ENCODE measurements at places on chromosomes 2 and 18.

- DNase-seq, result peak; percentile 16
Measured at GRCh38 chr18:24231773-24232735, 93.2 kb downstream of the CABYR start.

GRCh38 chr18:27666016-27666415, 480.9 kb upstream of the CHST9 start:
- DNase-seq, result no peak

- no peak for DNase-seq
Measured at GRCh38 chr2:105426626-105427292, 27.9 kb upstream of the FHL2 start.

- DNase-seq, result no peak
Measured at GRCh38 chr2:117858336-117858735, 43.8 kb downstream of the DDX18 start.

- DNase-seq, result no peak
Measured at GRCh38 chr2:72023678-72024390, 123.8 kb downstream of the CYP26B1 start.

DNA sequence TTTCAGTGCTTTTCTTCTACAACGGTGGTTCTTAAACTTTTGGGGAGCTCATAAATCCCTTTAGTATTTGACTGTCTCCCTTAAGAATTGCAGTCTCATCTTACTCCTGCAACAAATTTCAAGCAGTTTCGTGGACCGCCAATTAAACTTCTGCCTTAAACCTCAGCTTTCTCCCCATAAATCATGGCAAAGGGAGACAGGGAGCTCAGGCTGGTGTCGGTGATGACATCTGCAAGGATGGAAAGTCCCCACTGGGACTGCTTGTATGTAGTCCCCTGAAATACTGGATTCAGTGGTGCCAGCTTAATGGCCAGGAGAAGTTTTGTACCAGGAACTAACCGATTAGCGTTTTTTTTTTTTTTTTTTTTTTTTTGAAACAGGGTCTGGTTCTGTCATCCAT, 148.7 kb upstream of the ITGA6 start:
- no peak for DNase-seq

DNA sequence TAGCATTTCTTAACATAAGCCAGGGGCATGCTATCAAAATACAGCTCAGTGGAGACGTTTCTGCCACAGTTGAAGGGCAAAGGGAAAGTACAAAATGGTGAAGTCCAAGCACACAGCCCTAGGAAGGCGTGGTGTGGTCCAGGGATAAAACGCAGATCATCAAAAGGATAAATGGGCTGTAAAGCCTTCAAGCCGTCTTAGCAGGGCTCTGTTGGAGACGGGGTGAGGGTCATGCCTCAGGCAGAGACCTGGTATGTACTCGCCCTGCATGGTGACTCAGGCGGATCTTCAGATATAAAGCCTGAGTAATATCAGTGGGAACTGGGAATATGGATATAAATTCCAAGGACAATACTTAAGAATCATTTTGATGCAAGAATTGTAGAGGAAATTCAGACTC, 61.2 kb downstream of the NGEF start:
- DNase-seq, result peak; percentile 79

DNA sequence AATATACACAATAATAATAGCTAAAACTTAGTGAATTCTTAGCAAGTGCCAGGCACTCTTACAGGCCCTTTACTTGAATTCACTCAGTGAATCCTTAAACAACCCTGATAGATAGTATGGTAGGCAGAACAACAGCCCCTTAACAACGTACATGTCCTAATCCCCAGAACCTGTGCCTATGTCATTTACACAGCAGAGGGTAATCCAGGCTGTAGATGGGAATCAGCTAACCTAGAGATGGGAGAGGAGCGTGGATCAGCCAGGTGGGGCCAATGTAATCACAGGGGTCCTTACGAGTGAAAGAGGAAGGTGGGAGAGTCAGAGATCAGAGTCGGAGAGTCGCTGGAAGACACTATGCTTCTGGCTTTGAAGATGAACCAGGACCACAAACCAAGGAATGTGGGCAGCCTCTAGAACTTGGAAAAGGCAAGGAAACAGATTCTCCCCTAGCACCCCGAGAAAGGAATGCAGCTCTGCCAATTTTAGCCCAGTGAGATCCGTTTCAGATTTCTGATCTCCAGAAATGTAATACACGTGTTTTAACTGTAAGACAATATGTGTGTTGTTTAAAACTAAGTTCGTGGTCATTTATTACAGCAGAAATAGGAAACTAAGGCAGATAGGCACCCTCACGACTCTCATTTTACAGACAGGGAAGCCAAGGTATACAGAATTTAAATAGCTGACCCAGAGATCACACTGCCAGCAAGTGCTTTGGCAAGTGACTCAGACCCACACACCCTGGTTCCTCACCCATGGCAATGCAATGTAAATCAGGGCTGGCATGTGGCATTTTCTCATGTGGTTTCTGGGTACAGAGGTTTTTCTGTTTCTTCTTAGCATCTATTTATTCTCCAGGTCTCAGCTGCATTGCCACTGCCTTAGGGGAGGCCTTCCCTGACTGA, 68.9 kb downstream of the DOCK10 start:
- DNase-seq, result no peak

DNA sequence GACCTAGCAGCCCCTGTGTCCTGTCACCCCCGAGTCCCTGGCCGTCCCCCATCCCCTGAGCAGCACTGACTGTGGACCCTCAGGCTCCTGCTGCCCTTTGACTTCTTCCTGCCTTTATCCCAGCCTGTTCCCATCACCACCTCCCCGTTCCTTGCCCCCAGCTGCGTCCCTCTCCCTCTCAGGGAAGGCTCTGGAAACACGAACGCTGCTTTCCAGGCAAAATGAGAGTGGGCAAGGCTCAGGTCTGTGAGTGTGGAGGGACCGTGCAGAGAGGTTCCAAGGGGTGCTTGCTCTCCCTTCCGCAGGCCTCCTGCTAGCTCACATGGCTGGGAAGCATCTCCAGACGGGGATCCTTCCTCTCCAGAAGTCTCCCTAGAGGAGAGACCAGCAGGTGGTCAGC, 501.8 kb upstream of the SALL3 start:
- DNase-seq, result no peak

DNA sequence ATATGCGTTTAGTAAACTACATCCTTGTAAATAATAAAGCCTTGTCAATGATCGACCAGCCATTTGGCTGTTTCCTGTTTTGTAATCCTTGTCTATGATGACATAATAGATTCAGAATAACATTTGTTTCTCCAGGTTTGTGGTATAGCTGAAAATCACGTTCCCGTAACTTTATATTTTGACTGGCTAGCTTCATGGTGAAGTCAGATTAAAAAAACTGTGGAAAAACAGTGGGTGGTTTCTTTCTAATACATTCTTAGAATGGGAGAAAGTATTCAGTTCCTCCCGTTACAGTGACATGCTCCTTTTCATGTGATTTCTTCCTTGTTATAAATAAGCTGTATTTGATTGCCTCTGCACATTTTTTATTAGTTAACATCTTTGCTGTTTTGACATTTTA, 366.9 kb downstream of the NYAP2 start:
- no peak for DNase-seq

DNA sequence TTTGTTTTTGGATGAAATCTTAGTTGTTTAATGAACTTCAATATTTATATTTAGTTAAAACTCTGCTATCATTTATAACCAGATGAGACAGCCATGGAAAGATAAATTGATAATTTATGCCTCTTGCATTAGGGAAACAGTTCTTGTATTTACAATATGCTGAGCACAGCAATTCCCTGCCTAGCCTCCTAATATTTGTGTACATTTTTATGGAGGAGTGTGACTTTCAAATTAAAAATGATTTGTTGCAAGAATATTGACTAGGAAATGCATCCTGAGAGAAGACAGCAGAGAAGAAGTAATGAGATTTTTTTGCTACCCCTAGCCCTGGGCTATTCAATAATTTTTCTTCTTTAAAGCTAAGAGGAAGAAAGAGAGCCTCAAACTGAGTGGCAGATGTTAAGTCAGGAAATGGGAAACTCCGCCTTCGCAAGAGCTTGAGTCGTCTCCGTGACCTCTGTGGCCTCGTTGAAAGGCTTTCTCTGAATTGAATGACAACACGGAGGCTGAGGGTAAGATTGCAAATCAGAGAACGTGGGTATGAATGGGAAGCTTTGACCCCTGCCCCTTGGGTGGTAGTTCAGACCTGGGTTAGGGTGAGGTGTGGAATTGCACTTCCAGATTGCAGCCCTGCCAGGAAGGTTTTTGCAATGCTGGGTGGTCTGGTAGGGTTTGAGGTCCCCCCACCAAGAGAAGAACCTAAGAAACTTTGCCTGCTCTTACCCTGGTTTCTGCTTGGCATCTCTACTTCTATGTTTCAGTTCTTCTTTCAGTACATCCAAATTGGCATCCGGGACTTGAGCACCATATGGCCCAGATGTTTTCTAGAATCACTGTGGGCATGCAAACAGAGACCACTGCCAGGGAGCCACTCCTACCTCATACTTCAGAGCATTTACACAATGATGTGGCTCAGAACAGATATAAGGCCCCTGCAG, 210.3 kb upstream of the RBMS1 start:
- DNase-seq, result no peak

DNA sequence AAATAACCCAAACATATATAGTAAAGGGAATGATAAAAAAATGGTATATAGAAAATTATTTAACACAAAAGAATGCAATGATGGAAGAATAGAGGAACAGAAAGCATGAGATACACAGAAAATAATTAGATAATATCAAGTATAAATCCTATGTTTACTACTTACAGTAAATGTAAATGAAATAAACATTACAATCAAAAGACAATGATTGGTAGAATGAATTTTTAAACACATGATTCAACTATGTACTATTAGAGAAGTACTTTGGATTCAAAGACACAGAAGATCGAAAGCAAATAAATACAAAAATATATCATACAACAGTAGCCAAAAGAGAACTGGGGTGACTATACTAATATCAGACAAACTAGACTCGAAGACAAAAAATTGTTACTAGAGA, 97.6 kb upstream of the PARD3B start:
- no peak for DNase-seq

GRCh38 chr2:210630873-210631560, 74.6 kb downstream of the CPS1 start:
- DNase-seq, result no peak

DNA sequence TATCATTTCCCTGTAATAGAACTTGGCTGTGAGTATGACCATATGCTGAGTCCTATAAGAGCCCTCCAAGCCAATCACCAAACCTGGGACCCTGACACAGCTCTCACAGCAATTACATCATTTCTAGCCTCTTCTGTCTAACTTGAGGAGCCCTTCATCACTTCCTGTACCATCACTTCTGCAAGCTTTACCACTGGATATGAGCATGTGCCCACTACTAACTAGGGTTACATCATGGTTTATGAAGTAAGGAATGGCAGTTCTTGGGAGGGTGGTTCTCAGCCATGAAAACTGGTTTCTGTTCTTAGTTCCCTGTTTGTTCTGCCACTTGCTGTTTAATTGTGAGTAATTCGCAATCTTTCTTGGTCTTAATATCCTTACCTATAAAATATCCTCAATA, 31.0 kb upstream of the EPB41L3 start:
- no peak for DNase-seq

GRCh38 chr2:74414881-74415761, 6.3 kb downstream of the C2orf81 start:
- DNase-seq, result no peak

GRCh38 chr2:197405582-197405981, 29.2 kb downstream of the SF3B1 start:
- DNase-seq, result no peak

DNA sequence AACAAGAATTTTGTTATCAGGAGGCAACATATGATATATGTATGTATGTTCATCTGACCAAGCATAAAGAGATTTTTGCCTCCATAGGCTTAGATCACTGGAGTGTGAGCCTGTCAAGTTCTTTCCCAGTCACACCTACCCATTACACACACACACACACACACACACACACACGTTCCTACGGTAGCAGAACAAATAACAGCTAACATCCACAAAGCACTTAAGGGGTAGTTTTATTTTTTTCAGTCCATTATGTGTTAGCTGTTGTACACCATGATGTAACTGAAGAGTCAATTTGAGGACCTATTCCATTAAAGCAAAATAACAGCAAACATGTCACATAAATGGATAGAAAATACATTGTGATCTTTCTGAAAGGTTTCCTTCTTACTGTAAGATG, 39.5 kb downstream of the UGP2 start:
- DNase-seq, result no peak

GRCh38 chr2:10635430-10635829, 54.3 kb downstream of the NOL10 start:
- no peak for DNase-seq

DNA sequence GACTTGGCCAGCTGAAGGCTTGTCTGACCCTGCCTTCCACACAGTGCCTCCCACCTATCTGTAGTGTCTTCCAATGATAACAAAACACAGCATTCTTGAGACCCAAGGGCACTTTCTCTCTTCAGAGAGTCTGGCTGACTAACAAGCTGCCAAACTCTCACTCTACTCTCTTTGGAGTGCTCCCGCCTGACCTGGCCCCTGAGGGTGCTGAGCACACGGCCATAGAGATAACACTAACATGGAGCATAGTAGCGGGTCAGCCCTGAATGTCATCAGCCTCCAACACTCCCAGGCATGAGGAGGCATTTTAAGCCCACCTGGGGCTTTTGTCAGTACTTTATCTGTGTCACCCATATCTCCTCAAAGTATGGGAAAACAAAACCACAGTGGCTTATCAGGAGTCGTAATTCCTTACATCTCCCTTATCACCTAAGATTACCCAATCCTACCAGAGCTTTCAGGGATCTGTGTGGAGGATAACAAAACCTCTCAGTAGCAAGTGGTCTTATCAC, 160.3 kb upstream of the TCF4 start:
- DNase-seq, result no peak

DNA sequence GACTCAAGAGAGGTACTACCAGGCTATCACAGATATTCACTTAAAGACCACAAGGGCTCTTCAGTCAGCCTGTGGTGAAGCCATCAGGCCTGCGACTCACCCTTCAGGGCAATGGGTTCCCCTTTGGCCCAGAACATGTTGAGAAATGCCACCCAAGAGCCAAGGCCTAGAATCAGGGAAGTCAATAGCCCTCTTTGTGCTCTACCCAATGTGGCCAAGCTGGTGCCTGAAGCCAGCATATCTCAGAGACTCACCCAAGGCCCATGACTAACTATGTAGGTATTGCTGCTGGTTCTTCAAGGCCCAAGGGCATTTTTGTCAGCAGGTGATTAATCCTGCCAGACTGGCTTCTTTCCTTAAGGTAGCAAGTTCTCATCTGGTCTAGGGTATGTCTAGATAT, 338.9 kb upstream of the SETBP1 start:
- peak; percentile 1 for DNase-seq

GRCh38 chr2:9897331-9897737, 54.1 kb downstream of the TAF1B start:
- peak; percentile 83 for DNase-seq

- no peak for DNase-seq
Measured at GRCh38 chr2:153595939-153596338, 117.4 kb upstream of the RPRM start.

- DNase-seq, result no peak
Measured at GRCh38 chr2:178057179-178057680, 15.3 kb downstream of the PDE11A start.

GRCh38 chr2:12774395-12774727, 57.6 kb downstream of the TRIB2 start:
- no peak for DNase-seq

GRCh38 chr2:80166483-80167171, 137.9 kb downstream of the LRRTM1 start:
- no peak for DNase-seq

- DNase-seq, result no peak
Measured at GRCh38 chr2:160269365-160269764, 69.3 kb upstream of the ITGB6 start.

GRCh38 chr2:36513661-36514060, 84.3 kb downstream of the FEZ2 start:
- DNase-seq, result no peak

- no peak for DNase-seq
Measured at GRCh38 chr18:13303756-13304364, 85.3 kb downstream of the LDLRAD4 start.

- no peak for DNase-seq
Measured at GRCh38 chr2:189865826-189866225, 81.6 kb downstream of the PMS1 start.
